ENCODE measurements at places on chromosomes 7 and 10. TPM values are rescaled to one million over a fixed set of nuclear protein-coding genes. Genes with fewer than 3 reads are reported as not detected.
A peak's percentile ranks its signal among the peaks of the same experiment; 100 is the strongest.

GRCh38 chr10:8174762-8175161, 120.3 kb downstream of the GATA3 start:
- no peak for DNase-seq

DNA sequence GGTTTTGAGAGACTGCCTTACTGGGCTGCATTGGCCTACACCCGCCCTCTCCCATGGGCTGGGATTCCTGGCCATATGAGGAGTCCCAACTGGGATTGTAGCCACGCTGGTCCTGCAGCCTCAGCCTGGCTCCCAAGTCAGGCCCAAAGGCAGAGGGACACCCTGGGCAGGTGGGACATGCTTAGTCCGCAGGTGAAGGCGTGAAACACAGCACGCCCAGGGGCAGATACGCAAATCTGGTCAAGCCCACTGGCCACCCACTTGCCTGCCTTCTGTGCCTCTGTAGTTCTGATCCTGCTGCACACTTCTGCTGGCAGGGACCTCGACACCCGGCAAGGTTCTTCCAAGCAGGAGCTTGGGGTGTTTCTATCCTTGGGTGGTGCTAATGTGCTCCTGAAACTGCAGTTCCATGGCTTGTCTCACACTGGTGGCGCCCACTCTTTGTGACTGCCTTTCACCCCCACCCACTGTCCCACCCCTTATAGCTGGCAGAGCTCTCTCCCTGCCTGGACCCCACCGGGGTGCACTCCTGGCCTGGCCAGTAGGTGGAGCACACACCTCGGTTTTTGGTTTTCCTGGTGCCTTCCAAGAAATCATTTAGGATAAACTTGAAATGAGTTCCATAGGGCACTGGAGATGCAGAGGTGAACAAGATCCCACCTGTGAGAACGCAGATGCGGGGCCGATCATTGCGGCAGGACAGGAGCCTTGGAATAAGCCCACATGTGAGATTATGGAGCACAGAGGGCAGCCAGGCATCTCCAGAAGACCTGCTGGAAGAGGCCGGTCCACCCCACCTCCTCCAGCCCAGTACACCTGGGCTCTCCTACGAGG, 47.9 kb downstream of the MKI67 start:
- peak; percentile 52 for DNase-seq

DNA sequence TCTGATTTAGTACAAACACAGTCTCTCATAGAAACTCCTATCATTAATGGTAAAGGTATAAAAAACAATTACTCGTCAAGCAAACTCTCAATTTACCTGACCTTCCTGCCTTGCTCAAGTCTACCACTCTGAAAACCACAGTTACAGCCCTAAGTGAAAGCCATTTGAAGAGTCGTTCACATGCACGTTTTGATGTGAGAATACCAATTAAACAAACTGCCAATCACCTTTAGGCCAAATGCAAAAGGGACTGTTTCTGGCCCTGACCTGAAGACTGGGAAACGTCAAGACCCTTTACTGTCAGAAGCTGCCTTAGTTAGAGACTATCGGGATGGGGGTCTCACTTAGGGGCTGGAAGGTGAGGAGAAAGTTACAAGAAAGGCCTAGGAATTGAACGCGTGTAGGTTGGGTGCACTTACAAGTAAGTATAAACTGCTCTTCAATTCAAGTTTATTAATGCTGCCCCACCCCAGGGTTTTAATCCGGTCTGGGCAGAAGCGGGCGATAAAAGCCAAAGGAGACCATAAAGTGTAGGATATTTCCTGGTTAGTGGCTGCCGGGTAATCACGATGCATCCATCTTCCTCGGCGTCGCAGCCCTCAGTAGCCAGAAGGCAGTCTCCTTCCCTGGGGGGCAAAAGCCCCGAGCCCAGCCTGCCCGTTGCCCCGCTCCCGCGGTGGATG, 935 bp downstream of the TM9SF3 start:
- DNase-seq = no peak

DNA sequence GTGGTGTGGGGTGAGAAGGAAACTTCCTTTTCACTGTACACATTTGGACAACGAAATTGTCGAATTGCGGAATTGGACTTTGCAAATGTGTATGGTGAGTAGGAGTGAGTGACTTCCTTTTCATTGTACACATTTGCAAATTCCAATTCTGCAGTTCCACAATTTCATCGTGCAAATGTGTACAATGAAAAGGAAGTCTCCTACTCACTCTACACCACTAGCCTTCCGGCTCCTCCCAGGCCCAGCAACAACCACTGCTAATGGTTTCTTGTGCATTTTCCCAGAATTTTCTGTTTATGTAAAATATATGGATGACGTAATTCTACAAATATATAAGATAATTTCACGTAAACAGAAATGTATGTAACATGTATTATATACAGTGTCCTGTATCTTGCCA, 118.5 kb downstream of the ARL4A start:
- no peak for DNase-seq

DNA sequence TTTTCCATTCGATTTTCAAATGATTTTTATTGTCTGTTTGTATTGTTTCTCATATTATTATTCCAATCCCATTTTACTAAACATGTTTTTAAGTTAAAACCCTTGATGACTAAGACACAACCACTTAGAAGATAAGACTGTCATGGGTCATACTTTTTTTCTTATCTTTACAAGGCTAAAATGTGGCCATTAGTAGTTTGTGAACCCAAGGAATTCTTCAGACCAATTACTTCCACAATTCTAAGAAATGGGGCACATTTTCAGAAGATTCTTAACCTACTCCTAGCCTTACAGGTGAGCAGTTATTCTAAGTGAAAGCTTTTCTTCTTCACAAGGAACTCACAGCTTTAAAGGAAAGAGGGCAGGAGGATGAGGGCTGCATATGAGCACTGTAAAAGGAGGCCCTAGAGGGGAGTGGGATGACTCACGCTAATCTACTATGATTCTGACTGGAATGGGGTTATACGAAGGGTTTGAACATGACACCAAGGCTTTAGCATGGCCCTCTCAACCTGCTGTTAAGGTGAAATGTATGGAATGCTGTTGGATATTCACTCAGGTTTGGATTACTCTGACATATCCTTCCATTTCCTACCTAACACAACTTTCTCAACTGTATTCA, 81.0 kb downstream of the SORCS1 start:
- no peak for DNase-seq

PDGFA gene
- 20.0 TPM for polyA plus RNA-seq

- DNase-seq = no peak
Measured at GRCh38 chr7:99006739-99007424, 128.6 kb downstream of the TRRAP start.

- DNase-seq = no peak
Measured at GRCh38 chr7:74199551-74200355, 10.1 kb upstream of the LAT2 start.

CTAGE15 gene
- not detected for polyA plus RNA-seq

GRCh38 chr7:49001610-49002033, 77.3 kb downstream of the CDC14C start:
- no peak for DNase-seq

- no peak for DNase-seq
Measured at GRCh38 chr7:22990588-22990949, 23.4 kb downstream of the HYCC1 start.

DNA sequence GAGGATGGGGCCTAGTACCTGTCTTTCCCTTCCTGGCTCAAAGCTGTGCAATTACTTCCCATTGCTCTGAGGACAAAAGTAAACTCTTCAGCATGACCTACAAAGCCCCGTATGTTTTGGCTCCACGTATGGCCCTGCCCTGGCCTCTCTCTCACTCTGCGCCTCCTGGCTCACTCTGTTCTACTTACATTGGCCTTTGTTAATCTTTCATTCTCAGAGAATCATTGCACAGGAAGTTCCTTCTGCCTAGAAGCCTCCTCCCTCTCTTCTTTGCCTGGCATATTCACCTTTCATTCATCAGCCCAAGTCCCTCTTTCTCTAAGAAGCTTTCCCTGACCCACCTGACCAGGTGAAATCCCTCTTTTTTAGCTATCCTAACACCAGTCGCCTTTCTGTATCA, 23.9 kb downstream of the LIPM start:
- DNase-seq = no peak

- no peak for DNase-seq
Measured at GRCh38 chr10:24039897-24040296, 169.0 kb upstream of the KIAA1217 start.

- no peak for DNase-seq
Measured at GRCh38 chr10:104349623-104350126, 4.0 kb upstream of the CFAP58 start.

GRCh38 chr10:50512743-50513416, 110.9 kb downstream of the SGMS1 start:
- no peak for DNase-seq

DNA sequence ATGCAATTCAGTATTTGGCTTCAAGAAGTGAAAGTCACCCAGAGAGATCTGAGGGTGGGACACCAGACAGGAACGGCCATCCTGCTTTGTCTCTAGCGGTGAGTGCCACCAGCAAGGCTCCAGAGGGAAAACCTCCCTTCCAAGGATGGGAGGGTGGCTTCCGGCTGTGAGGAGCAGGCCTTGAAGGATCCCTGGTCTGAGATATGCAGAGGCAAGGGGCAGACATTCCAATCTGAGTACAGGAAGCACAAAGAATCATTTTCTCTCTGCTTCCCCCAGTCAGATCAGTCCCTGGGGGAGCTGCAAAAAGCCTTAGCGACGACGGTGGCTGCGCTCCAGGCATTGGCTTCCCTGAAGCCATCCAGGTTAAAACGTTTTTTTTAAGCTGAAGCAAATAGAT, 167.4 kb downstream of the TEX36 start:
- DNase-seq = no peak

DNA sequence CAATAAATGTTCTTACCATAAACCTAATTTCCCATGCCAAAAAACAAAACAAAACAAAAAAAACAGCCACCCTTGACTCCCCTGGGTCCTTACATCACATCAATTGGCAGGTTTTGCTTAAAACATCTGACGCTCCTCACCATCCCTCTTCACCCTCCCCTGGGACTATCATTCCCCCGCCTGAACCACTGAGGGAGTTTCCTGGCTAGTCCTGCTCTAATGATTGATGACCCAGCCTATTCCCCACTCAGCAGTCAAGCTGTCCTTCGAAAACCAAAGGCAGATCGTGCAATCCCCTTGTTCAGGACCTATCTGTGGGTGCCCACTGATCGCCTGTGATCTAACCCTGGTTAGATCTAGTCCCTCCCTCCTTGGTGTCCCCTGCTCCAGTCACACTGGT, 11.2 kb upstream of the FRMPD2 start:
- no peak for DNase-seq

DNA sequence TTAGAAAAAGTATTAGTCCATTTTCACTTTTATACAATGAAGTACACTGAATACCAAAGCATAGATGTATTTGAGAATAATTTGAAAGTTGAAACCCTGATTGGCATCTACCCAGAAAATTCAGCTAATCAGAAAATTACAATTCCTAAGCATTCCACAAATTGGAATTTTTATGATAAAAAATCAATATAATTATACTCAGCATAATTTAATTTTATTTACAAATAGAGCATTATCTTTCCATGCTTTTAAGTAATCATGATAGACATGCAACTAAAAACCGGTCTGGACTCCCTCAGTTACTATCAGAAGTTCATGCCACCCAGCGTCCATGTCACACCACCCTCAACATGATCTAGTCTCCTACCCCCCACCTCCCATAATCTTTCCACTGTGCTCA, 50.4 kb downstream of the ARL4A start:
- DNase-seq = no peak

ECHDC3 gene
- 4.8 TPM for polyA plus RNA-seq

DNA sequence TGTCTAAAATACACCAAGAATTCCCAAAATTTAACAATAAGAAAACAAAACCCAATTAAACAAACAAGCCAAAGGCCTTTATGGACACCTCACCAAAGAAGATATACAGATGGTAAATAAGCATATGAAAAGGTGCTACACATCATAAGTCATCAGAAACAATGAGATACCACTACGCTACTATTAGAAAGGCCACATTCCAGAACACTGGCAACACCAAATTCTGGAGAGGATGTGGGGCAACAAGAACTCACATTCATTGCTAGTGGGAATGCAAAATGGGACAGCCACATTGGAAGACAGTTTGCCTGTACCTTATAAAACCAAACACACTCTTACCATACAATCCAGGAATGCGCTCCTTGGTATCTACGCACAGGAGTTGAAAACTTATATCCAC, 291.4 kb downstream of the TNS3 start:
- DNase-seq = no peak

DNA sequence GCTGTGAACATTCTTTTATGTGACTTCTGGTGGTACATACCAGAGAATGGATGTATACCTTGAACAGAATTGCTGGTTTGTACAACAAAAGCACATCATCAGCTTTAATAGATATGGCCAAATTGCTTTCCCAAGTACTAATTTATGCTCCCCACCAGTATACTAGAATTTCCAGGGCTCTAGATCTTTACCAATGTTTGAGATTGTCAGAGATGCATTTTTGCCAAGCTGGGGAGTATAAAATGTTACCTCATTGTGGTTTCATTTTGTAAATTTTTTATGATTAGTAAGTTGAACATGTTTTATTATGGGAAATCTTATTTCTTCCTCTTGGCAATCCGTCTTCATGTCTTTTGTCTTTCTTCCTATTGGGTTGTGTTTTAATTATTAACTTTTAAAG, 179.9 kb upstream of the TMEM106B start:
- DNase-seq = no peak

GRCh38 chr10:77049896-77050295, 587.7 kb downstream of the KCNMA1 start:
- DNase-seq = no peak

SHTN1 gene
- polyA plus RNA-seq = 9.6 TPM

GRCh38 chr10:112753961-112754411, 196.1 kb upstream of the TCF7L2 start:
- DNase-seq = no peak

DNA sequence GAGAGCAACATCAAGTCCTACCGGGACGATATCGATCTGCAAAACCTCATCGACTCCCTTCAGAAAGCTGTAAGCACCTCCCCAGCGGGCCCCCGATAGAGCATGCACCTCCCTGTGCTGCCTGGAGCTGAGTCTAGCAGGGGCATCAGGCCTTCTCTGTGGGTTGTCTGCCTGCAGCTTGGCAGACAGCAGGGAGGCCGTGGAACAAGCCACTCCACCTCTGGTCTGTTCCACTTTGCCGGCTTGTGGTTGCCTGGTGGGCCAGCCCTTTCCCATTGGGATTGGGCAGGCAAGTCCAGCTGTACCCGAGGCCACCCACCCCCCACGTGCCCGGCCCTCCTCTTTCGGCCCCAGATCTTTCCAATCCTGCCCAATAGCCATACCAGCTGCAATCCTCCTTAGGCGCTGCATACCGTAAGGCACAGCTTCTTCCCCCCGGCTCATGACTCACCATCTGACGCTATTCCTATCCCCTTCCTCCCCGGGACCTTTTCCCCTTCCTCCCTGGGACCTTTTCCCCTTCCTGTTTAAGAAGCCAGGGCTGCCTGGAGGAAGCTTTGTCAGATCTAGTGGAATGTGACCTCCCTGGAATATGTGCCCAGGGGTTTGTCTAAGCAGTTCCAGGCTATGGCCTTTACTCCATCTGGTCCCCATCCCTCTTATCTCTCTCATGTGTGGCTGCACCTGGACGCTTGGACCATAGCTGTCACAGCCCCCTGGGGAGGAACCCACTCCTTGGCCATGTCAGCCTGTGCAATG, 28.1 kb upstream of the SH2D4B start:
- DNase-seq = peak; percentile 63

OPN4 gene
- polyA plus RNA-seq = not detected

GRCh38 chr7:117211614-117212013, 111.2 kb downstream of the WNT2 start:
- DNase-seq = no peak

Data from sigmoid colon (tissue), 7 donors.